GM23248 (cell line): ENCODE measurements at places on chromosomes 13 and 19. TPM values are rescaled to one million over a fixed set of nuclear protein-coding genes. Genes with fewer than 3 reads are reported as not detected.

The NOVA2 gene
- polyA plus RNA-seq: not detected in 2 replicates

The PCSK4 gene
- polyA plus RNA-seq: 0.28 and 0.43 TPM in 2 replicates

The ZNF560 gene
- 0.16 and 0.48 TPM in 2 replicates for polyA plus RNA-seq

The SCGB2B2 gene
- not detected in 2 replicates for polyA plus RNA-seq

The DBP gene
- 3.3 and 3.7 TPM in 2 replicates for polyA plus RNA-seq

The RNF113B gene
- polyA plus RNA-seq: not detected in 2 replicates

The ZNF534 gene
- polyA plus RNA-seq: 0.16 and 0.20 TPM in 2 replicates

The OR10H2 gene
- not detected in 2 replicates for polyA plus RNA-seq

The APOC4 gene
- not detected in 2 replicates for polyA plus RNA-seq

DNA sequence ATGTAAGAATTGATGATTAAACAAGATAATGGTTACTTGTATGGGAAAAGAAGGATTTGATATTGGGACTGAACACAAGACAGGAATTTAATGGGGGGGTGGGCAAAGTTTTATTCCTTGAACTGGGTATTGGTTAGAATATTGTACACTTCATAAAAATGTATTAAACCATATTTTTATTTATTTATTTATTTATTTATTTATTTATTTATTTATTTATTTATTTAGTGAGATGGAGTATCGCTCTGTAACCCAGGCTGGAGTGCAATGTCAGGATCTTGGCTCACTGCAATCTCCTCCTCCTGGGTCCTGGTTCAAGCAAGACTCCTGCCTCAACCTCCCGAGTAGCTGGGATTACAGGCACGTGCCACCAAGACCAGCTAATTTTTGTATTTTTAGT is 287.1 kb upstream of the SLITRK5 start:
- DNase-seq: no peak

- DNase-seq: no peak
Observed at GRCh38 chr13:76724421-76724820, 161.8 kb downstream of the KCTD12 start.

GRCh38 chr13:86960876-86961275 is 710.3 kb upstream of the SLITRK5 start:
- DNase-seq: peak; percentile 36

DNA sequence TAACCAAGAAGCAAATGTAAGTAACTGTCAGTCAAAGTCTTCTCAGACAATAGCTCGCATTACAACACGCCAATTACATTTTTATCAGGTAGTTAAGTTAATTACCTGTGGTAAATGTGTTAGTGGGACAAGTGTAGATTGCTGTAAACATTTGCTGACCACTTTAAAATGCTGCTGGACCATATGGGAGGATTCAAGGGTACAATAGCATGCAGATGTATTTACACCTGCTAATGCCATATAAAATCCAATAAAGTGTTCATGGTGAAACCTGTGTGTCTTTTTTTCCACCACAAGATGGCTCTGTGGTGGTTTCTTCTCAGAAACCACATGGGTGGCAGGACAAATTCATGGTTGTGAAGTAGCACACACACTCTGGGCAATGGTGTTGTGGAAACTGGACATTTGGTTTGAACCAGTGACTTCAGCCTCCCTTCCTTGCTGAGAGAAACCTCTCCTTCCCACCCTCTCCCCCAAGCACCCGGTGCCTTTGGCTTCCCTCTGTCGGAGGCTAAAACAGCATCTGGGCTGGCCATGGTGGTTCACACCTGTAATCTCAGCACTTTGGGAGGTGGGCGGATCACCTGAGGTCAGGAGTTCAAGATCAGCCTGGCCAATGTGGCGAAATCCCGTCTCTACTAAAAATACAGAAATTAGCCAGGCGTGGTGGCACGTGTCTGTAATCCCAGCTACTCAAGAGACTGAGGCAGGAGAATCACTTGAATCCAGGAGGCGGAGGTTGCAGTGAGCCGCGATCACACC is 18.1 kb upstream of the GTF3A start:
- peak; percentile 65 for DNase-seq

DNA sequence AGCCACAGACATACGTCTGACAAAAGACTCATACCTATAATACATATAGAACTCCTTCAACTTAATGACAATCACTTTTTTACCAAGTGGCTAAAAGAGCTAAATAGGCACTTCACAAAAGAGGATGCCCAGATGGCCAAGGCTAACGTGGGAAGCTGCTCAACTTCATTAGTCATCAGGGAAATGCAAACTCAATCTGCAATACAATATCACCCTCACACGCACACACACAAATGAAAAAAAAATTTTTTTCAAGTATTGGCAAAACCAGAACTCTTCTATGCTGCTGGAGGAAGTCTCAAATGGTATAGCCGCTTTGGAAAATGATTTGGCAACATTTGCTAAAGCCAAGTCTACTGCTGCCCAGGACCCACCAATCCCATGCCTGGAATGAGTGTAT is 14.6 kb upstream of the DNMT1 start:
- DNase-seq: peak; percentile 62

GRCh38 chr13:98978280-98978679 is 416 bp upstream of the DOCK9 start:
- peak; percentile 81 for DNase-seq

DNA sequence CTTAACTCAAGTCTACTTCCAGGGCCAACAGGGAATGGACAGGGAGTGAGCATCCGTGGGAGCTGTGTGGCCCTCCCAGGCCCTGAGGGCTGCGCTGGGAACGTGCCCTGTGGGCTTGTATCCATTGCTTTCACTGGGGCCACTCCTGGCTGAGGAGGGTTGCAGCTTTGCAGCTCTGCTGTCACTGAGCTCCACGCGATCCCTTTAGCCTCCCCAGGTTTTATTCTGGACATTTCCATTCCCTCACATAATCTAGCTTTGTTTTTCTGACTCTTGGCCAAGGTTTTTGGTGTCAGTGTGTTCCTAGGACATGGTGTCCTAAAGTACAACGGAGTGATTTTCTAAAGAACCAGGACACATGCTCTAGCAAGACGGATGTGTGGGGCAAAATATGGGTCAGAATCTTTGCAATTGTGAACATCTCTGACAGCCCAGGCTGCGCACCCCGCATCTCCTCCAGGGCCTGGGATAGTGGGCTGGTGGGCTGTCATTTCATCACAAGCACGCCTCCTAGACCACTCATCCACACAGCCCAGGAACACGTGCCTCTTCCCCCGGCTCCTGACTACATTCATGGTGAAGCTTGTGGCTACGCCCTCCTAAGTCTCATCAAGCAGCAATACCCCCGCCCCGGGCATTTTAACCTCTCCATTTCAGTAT is 28.0 kb downstream of the GGACT start:
- DNase-seq: no peak

DNA sequence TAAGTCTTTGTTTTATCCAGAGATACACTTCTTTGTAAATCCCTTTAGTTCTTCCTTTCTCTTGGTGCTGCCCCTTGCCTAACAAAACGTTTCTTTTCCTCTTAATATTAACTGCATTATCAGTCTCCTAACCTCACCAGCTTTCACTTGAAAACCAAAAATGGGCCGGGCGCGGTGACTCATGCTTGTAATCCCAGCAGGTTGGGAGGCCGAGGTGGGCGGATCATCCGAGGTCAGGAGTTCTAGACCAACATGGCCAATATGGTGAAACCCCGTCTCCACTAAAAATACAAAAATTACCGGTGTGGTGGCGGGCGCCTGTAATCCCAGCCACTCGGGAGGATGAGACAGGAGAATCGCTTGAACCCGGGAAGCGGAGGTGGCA is 329.8 kb upstream of the MIR17HG start:
- no peak for DNase-seq

DNA sequence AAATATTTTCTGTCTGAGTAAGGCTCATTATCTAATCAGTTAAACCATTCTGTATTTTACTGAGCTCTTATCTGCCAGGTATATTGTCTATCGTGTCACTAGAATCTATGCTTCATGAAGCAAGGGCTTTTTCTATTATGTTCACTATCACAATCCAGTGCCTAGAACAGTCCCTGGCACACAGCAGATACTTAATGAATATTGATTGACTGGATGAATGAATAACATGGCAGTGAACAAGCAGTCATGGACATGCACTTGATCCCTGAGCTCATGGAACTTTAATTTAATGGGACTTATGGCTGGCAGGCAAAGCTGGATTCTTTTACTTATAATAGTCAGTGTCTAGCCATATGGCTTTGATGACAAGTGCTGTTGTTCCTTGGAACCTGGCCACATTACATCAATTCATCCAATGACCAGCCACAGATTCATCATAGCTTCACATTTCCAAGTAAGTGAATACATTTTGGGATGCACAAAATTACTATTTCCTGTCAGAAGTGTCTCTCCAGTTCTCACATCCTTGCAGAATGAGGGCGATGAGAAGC is 214.8 kb downstream of the COG6 start:
- DNase-seq: peak; percentile 7

DNA sequence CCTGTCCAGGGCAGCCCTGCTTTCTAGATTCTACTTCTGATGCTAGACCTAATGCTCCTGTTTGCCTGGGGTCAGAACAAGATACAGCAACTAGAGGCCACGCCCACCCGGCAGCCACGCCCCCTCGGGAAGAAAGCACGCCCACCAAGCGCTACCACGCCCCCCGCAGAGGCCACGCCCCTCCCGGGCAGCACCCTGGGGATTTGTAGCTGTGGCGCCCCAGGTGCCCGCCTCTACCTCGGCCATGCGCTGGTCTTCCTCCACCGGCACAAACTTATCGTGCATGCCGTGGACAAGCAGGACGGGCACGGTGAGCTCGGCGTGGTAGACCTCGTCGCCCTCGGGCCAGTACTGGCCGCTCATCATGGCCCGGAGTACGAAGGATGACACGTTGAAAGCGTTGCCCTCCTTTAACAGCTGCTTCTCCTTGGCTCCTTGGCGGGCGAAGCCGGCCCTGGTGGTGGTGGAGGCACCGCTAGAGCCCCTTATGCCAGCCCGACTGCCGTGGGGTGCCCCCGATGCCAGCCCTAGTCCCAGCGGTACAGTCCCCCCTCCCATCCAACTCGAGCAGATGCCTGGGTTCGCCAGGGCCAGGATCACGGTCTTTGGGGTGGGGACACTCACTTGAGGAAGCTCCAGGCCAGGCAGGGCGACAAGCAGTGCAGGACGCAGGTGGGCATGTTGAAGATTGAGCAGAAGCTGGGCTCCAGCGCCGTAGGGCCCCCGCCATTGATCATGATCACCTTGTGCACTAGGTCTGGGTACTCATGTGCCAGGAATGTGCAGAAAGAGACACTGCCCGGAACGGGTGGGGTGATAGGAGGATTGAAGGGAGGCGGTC is 9.0 kb downstream of the ABHD8 start:
- DNase-seq: peak; percentile 49

GRCh38 chr13:52903320-52903719 is 54.9 kb upstream of the PCDH8 start:
- no peak for DNase-seq

- no peak for DNase-seq
Observed at GRCh38 chr19:35432911-35433310, 15.1 kb upstream of the FFAR2 start.

DNA sequence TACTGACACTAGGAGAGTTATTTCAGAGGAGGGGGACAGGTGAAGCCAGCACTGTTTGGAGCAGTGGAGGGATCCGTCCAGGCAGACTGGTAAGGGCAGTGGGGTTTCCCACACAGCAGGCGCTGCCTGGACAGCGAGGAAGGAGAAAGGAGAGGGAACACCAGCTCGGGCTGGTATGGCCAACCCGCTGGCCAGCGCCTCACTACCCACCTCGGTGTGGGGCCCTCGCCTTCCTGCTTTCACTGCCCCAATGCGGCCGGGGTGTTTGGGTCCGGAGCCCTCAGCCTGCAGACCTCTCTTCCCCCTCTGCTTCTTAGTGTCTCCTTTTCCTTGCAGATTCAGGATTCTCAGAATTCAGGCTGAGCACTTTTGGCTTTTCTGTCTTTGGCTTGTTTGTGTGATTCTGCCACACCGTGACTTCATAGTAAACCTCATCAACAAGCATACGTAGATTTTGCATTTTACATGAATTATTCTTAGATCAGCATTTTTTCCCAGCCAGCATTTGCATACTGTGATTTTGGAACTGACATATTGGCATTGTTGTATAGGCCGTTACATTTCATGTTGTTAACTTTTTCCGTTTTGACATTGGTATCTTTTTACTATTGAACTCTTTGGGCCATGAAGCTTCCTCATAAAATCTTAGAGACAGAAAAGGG is 294.1 kb downstream of the MYO16 start:
- DNase-seq: no peak
